ENCODE measurements at places on chromosomes 16 and 17.

DNA sequence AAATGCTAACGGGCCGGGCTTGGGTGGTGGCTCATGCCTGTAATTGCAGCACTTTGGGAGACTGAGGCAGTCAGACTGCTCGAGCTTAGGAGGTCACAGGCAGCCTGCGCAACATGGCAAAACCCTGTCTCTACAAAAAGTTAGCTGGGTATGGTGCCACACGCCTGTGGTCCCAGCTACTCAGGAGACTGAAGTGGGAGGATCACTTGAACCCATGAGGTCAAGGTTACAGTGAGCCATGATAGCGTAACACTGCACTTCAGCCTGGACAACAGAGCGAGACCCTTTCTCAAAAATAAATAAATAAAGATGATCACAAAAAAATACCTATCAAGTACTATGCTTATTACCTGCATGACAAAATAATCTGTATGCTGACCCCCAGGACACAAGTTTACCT, 46.3 kb upstream of the INTS2 start:
- no peak for DNase-seq

GRCh38 chr16:83475108-83475507, 332.7 kb upstream of the HSBP1 start:
- DNase-seq, result no peak

- DNase-seq, result no peak
Observed at GRCh38 chr16:88686062-88686438, 257 bp downstream of the SNAI3 start.

DNA sequence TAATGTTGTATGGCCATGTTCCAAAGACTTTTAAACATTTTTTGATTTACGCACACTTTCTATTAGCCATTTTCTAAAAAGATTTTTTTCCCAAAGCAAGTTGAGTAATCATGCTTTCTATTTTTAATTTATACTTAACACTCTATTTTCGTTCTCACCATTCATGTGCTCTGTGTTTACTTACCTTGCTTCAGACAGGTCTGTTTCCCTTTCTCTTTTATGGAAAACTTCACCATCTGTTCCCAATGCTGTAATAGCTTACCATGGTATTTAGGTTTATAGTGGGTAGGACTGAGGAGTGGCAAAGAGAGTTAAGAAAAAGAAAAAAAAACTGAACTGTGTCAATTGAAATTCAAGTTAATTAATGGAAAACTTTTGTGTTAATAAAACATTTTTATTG, 37.5 kb upstream of the KCNJ16 start:
- DNase-seq, result no peak

DNA sequence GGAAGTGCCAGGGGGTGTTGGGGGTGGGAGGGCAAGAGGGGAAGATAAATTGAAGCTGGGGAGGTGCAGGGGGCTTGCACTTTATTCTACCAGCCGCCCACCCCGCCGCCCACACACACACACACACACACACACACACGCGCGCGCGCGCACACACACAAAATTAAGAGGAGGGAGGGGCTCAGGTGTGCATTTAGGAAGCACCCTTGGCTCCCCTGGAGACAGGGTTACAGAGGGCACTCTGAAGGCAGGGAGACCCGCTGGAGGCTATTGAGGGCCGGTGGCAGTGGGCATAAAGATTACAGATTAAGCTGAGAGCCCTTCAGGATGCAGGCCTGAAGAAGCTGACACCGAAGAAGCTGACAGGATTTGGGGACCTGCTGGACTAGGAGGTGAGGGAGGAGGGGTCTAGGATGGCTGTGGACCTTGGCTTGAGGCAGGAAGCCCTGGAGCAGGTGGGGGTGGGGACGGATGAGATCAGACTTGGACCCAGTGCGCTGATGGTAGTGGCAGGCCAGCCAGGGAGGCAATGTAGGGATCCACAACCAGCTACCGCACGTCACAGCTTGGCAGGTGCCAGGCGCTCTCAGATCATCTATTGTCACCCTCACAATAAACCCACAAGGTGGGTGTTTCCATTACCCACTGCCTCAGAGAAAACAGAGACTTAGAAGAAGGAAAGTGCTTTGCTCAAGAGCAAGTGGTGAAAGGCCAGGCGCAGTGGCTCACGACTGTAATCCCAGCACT, 772 bp upstream of the SAMD14 start:
- no peak for DNase-seq

DNA sequence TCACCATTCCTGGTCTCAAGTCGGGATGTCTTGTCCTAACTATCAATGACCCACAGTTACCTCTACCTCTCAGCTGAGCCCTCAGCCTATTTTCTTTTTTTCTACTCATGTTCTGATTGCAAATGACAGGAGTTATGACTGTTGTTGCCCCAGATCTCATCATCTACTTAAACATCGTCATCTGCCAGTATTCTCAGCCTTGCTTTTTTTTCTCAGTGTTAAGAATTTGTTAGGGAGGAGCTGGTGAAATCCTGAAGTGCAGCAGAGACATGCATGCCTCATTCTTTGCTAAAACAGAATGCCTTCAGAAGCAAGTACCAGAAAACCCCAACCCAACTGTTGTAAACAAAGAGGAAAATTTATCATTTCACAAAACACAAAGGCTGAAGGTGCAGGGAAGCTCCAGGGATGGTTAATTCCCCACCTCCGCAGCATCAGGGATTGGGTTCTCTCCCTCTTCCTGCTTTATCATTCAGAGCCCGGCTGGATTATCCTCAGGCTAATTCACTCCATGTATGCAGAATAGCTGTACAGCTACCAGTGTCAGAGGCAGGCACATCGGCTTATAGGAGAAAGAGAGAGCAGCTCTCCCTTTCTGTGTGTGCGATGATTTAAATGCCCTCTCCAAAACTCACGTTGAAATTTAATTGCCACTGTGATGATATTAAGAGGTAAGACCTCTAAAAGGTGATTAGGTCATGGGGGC, 540.8 kb upstream of the HSBP1 start:
- DNase-seq, result no peak

DNA sequence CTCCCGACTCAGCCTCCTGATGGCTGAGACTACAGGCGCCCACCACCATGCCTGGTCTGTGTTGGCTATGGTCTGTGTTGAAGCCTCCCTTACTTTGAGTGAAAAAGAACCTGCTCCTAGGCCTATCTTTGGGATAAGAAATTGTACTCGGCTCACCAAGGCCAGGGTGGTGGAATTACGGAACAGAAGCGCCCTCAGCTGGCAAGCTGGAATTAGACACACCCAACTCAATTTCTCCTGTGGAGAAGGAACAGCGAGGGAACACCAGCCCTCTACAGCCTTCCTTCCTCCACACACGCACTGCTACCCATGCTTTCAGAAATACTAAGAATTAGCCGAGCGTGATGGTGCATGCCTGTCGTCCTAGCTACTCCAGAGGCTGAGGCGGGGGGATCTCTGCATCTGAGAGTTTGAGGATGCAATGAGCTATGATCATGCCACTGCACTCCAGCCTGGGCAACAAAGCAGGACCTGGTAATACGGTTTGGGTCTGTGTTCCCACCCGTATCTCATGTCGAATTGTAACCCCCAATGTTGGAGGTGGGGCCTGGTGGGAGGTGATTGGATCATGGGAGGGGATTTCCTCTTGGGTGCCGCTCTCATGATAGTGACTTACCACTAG, 40.1 kb upstream of the RBBP6 start:
- DNase-seq, result no peak

GRCh38 chr17:68621065-68621464, 19.9 kb upstream of the FAM20A start:
- no peak for DNase-seq

GRCh38 chr17:57871863-57872262, 22.0 kb upstream of the MRPS23 start:
- DNase-seq, result no peak

DNA sequence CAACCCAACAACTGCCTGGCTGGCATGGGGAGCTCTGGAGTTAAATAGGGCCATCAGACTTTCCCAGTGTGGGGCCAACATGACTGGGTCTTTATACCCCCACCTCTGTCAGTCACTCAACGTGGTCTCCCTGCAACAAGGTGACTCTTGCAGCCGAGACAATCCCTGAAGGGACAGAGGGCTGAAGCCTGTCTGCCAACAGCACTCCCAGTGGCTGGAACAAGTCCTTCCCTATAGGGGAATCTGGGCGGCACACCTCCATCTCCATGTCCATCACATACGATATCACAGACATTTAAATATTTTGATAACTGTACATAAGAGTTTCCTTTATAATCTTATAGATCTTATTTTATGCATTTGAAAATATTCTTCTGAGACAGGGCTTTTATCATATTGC, 4.8 kb upstream of the MAPT start:
- DNase-seq, result no peak

DNA sequence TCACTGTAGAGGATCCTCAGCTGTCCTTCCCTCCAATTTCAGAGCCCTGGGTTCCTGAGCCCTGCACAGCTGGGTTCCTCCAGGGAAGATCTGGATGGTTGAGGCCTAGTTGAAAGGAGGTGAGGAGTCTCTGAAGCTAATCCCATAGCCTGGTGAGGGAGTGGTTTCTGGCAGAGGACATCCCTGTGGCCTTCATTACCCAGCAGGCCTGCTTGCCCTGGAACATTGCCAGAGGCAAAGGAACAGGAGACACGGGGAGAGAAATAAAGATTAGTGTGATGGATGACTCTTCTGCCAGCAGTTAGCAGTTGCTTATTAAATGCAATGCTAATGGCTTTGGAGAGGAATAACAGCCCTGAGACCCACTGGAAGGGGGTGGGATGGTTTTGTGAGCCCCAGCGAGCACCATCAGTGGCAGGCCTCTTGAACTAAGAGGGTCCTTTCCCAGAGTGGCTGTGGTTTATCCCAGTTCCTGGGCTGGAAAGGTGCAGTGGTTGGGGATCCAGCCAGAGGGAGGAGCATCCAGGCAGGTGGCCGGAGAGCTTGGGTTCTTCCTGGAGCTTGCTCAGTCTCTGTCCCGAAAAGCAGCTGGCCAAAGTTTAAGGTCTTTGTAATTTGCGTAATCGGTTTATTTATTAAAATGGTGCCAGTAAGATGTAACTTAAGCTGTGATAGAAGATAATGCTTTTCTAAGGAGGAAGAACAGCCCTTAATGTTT, 209.7 kb downstream of the CCDC182 start:
- no peak for DNase-seq

DNA sequence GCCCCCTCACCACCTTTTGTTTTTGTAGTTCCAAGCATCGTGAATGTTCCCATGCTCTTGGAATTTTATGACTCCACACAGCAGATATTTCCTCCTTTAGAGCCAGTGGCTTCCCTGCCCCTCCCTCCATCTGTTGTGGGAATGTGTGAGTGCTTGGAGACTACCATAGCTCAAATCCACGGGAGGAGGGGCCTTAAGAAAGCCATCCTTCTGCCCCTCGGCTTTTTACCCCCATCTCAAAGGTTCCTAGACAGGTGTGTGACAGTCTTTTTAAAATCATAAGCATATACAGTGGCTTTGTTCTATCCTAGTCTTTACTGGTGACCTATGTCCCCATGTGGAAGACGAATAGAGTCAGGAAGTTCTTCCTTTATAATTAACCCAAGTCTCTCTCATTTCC, 47.2 kb downstream of the YPEL2 start:
- DNase-seq, result no peak

DNA sequence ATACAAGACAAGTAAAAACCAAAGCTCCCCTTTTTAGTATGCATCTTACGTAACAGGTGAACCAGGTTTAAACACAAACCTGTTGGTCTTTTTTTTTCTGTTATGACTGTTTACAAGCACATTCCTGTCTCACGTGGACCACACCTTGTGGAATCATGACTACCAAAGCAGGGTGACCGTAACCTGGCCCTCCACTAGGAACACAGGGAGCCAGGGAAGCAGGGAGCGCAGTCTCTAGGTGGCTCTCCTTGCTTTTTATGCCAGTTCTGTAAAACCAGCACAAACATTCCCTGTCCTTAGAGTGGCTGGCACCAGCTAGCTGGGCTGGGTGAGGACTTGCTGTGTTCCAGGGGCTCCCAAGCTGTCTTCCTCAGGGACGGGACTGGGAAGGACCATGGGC, 44.1 kb downstream of the DDX19A start:
- DNase-seq, result no peak

GRCh38 chr17:38746004-38746848, 1.9 kb downstream of the PCGF2 start:
- no peak for DNase-seq

GRCh38 chr16:68997564-68997963, 107.9 kb upstream of the HAS3 start:
- no peak for DNase-seq

All from stimulated activated CD8-positive, alpha-beta memory T cell treated with anti-CD3 and anti-CD28 coated beads, Interleukin-4, amount 100 ng/mL, for 24 hours (primary cell).